Gastrocnemius medialis (tissue), 4 donors: ENCODE measurements at places on chromosomes 3 and 15. TPM values are rescaled to one million over a fixed set of nuclear protein-coding genes. Genes with fewer than 3 reads are reported as not detected.

DNA sequence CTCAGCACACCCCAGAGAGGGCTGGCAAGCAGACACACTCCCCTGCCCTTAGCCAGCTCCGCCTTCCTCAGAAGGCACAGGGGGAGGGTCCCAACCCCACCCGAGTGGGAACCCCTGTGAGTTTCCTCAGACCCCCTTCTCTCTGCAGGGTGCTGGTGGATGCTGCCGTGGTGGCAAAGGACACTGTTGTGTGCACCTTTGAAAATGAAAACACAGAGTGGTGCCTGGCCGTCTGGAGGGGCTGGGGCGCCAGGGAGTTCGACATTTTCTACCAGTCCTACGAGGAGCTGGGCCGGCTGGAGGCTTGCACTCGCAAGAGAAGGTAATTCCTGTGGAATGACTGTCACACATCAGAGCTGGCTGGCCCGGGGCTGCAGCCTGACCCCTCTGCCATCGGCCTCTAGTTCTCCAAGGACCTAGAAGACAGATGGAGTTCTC is 149.4 kb downstream of the LRRK1 start:
- H3K36me3 ChIP-seq: no peaks in the 10 kb centered on the region
- no peak for DNase-seq
- H3K4me1 ChIP-seq: no peaks in the 10 kb centered on the region
- no peak overlapping the region for H3K4me3 ChIP-seq
- no peaks in the 10 kb centered on the region for H3K27me3 ChIP-seq

- H3K36me3 ChIP-seq: no peaks in the 10 kb centered on the region
- no peak overlapping the region for H3K27ac ChIP-seq
These were observed 52.2 kb downstream of the CMTM6 start for GRCh38 chr3:32450426-32450825.

DNA sequence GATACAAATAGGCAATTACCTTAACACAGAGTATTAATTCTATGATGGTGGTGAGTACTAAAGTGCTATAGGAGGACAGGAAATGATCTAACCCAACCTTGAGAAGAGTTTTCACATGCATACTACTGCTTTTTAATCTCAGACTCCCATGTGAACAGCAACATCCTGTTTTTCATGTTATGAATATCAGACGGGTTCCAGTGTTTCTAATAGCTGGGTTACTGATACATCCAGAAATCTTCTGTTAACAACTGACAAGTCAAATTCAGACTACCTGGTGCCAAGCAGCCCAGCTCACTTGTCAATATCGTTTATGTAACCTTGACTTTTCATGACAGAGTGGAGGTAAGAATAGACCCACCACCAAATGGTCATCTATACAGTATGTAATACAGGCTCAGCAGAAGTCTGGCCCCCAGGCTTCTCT is 220.2 kb upstream of the COL8A1 start:
- H3K27ac ChIP-seq: no peak overlapping the region
- H3K36me3 ChIP-seq: no peaks in the 10 kb centered on the region
- no peaks in the 10 kb centered on the region for H3K4me1 ChIP-seq
- H3K27me3 ChIP-seq: no peaks in the 10 kb centered on the region
- H3K4me3 ChIP-seq: no peak overlapping the region
- no peak for DNase-seq

DNA sequence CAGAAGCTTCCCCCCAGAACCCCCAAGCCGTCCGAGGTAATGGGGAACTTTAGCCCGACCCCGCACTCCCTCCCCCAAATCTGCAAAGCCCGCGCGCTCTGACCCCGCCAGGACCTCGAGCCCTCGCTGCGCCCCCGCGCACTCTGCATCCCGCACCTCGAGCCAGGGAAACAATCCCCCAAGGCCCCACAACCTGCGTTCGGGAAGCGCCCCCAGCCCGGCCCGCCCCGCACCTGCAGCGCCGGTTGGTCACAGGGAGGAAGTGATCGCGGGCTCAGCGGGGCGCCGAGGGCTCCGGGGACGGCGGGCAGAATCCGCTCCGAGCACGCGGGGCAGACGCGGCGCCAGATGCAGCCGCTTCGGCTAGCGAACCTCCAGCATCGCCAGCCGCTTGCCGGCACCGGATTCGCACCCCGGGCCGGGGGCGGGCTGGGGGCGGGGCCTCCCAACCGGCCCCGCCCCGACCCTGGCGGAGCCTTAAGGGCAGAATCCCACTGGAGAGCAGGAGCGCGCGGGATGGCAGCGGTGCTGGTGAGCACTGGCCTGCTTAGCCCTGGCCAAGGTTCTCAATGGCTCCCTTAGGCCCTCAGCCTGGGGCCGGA is at the start of gene CAMKV:
CAMKV (minus strand) TSS at position 382 of the 602 bp plus-strand sequence. CDS start 7,518 bp downstream, outside the sequence.
- H3K27ac ChIP-seq: no peak within 1 kb of the TSS
- peaks cover 19% of the 10 kb centered on the region for H3K4me1 ChIP-seq
- peaks cover 26% of the 10 kb centered on the region for H3K27me3 ChIP-seq

The CRYGS gene
- not detected for total RNA-seq

DNA sequence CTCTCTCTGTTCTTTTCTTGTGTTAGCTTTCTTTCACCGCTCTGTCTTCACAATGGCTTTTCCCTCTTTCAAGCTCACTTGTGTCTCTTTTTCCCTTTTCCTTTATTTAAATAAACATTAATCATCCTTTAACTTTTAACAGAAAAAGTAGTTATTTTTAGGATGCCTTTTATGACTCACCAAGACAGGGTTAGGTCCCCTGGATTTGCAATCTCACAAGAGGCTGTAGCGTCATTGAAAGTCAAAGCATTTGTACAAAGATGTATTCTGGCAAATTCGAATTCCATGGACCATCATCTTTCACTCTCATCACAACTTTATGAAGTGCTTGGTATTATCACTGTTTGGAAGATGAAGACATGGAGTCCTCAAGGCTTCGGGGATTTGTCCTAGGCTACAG is 34.8 kb upstream of the MCTP2 start:
- no peak overlapping the region for H3K4me3 ChIP-seq
- no peaks in the 10 kb centered on the region for H3K36me3 ChIP-seq
- H3K27ac ChIP-seq: no peak overlapping the region
- DNase-seq: no peak
- H3K27me3 ChIP-seq: no peaks in the 10 kb centered on the region

DNA sequence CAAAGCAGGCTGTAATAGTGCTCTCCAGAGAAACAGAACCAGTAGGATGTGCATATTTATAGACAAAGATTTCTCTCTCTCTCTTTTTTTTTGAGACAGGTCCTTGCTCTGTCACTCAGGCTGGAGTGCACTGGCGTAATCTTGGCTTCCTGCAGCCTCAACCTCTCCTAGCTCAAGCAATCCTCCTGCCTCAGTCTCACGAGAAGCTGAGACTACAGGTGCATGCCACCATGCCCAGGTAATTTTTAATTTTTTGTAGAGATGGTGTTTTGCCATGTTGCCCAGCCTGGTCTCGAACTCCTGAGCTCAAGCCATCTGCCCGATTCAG is 67.1 kb upstream of the CHD2 start:
- peak overlapping the region; percentile 91 for H3K27ac ChIP-seq

GRCh38 chr15:101139986-101140696 is 111.7 kb downstream of the CHSY1 start:
- no peaks in the 10 kb centered on the region for H3K27me3 ChIP-seq
- H3K27ac ChIP-seq: no peak overlapping the region
- no peaks in the 10 kb centered on the region for H3K4me1 ChIP-seq

GRCh38 chr15:63401078-63401477 is 19.4 kb upstream of the CA12 start:
- no peaks in the 10 kb centered on the region for H3K4me1 ChIP-seq
- H3K36me3 ChIP-seq: no peaks in the 10 kb centered on the region
- H3K4me3 ChIP-seq: no peak overlapping the region
- no peak for DNase-seq
- H3K27ac ChIP-seq: no peak overlapping the region

DNA sequence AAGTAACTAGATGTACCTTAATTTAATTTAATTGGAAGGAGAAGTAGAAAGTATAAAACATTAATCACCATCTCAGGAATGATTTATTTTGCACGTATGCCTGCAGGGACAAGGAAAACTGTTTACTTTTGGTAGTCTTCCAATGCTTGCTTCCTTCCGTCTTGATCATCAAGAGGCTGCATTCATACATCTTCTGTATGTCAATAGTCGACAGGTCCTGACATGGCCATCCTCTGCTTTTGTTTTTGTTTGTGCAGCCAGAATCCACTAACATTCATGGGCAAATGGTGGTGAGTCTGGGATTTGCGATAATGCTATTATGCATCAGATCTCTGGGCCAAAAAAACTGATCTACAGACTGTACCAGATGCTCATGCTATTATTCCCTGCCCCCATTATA is 56.6 kb upstream of the ZPLD1 start:
- H3K27me3 ChIP-seq: no peaks in the 10 kb centered on the region
- no peak for DNase-seq
- H3K4me3 ChIP-seq: no peak overlapping the region
- H3K4me1 ChIP-seq: no peaks in the 10 kb centered on the region
- no peaks in the 10 kb centered on the region for H3K36me3 ChIP-seq
- no peak overlapping the region for H3K27ac ChIP-seq

The POC1A gene
- total RNA-seq: 0.51 TPM
